ENCODE measurements at places on chromosomes 3 and 15.

DNA sequence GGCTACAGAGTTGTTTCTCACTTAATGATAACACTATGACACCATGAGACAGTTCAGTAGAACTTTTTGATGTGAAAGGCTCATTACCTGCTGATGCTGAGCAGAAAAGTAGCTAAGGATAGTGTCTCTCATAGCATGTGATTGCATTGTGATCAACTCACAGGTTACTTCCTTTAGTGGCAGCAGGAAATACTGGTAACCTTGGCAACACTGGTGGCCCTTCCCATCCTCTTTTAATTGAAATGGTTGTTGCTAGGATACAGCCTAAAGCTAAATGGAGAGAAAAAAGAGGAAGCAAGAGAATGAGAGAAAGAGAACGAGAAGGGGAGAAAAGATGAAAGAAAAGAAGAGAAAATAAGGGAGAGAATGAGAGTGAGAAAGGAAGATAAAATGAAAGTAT lies 204.7 kb upstream of the GAP43 start:
- no peak for DNase-seq

DNA sequence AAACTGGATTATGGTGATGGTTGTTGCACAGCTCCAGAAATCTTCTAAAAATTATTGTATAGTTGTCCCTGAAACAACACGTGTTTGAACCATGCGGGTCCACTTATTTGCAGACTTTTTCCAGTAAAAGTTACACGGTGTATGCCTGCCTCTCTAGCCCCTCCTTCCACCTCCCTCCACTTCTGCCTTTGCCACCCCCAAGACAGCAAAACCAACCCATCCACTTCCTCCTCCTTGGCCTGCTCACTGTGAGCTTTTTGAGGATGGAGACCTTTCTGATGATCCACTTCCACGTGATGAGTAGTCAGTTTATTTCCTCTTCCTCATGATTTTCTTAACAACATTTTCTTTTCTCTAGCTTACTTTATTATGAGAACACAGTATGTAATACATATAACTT lies 5.4 kb downstream of the CYFIP1 start:
- no peak for DNase-seq

DNA sequence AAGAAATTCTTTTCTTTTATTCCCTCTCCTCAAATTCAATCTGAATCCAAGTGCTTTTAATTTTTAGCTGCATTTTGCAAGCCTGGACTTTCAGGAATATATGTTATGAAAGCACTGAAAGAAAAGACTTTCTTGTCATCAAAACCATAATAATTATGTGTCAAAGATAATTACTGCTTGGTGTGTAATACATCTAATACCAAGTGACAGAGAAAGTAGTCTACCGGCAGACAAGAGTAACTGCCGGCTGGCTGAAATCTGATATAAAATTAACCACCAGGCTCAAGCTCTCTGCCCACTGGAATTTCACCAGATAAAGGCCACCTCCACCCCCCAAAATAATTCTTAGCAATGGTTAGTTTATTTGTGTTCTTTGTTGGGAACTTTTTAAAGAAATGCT lies 220.9 kb upstream of the CDIN1 start:
- no peak for DNase-seq

DNA sequence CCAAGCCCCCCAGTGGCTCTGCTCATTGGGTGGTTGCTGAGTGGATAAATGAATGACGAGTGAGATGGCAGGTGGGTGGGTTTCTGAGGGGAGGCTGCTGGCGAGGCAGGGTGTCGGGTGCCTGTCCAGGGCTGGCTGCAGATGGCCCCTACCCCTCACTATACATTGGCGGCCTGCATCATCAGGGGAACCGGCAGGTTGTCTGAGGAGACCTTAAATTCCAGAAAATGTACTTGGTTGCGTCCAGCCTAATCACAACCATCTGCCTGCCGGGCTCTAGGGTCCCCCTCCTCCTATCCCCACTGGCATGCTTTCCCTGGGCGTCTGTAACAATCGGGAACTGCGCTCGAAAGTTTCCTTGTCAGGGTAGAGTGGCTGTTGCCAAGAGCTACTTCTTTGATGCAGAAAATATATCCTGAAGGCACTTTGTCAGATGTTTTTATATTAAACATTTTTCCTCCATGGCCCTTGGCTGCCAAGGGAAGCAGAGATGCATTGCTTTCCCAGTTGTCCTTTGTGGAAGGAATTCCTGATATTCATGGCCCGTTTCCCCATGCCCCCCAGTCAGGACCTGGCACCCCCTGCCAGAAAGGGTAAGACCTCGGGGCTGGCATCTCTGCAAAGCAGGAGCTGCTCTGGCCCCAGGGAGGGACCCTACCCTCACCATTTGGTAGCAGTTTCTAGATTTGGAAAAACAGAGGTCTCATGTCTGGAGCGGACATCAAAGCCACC lies 22.9 kb downstream of the SMAD6 start:
- DNase-seq = no peak

GRCh38 chr3:37686220-37686619 lies 175.5 kb upstream of the CTDSPL start:
- DNase-seq = no peak

GRCh38 chr3:106339551-106339950 lies 470.7 kb upstream of the CBLB start:
- no peak for DNase-seq

DNA sequence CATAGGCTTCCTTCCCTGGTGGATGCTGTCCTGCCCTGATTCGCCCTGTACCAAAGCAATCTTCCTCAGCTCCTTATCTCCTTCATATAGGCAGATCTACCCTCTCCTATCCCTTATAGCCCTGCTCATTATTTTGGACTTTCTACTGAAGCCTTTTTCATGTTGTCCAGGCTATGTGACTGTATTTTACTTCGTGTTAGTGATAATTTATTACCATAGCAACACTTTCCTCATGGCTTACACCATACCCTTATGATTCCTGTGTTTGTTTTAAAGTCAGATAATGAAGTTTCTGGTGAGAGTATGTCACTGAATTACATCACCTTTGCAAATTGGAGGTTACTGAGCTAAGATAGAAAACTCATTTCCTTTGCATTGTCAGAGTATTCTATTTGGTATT lies 352.6 kb downstream of the NLGN1 start:
- DNase-seq = no peak

Data from stimulated activated CD8-positive, alpha-beta memory T cell treated with anti-CD3 and anti-CD28 coated beads, Interleukin-4, amount 100 ng/mL, for 1 hour (primary cell).